ENCODE measurements at places on chromosomes 7 and 10. TPM values are rescaled to one million over a fixed set of nuclear protein-coding genes. Genes with fewer than 3 reads are reported as not detected.

DNA sequence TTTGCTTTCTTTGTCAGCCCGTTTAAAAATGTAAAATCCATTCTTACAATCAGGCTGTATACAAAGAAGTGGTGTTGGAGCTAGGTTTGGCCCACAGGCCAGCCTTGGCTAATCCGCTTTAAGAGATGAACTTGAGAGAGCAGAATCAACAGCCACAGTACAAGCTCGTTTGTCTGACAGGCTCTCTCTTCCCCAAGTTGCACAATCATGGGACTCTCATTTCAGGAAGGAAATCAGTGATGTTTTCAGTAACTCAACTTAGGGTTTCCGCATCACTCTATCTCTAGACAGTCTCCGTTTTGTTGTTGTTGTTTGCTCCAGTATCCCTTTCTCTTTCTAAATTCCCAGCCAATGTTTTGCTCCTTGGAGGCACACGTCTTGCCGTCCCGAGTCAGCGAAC is 582.0 kb upstream of the MKI67 start:
- DNase-seq, result no peak

Gene COL17A1
- total RNA-seq, result not detected

Gene LIPK
- not detected for total RNA-seq

Gene RAPGEF5
- total RNA-seq, result 0.86 TPM

Gene ZNF736
- 7.4 TPM for total RNA-seq
